Erythroblast (primary cell): ENCODE measurements at places on chromosomes 1 and 21.
A peak's percentile ranks its signal among the peaks of the same experiment; 100 is the strongest.

GRCh38 chr1:24555591-24556413, at the start of gene NCMAP:
Gene NCMAP (plus strand): TSS chr1:24556087. CDS start chr1:24595431, 39,344 bp downstream.
- DNase-seq: no peak

GRCh38 chr21:16815243-16815642, 697.6 kb upstream of the CXADR start:
- DNase-seq: no peak

GRCh38 chr1:178033019-178033418, 60.9 kb upstream of the RASAL2 start:
- DNase-seq: no peak

GRCh38 chr1:47448462-47449222, 10.8 kb downstream of the FOXD2 start:
- DNase-seq: no peak

GRCh38 chr1:112872551-112872962, 83.4 kb downstream of the SLC16A1 start:
- no peak for DNase-seq

- no peak for DNase-seq
Observed at GRCh38 chr1:179767177-179767581, 24.1 kb downstream of the FAM163A start.

DNA sequence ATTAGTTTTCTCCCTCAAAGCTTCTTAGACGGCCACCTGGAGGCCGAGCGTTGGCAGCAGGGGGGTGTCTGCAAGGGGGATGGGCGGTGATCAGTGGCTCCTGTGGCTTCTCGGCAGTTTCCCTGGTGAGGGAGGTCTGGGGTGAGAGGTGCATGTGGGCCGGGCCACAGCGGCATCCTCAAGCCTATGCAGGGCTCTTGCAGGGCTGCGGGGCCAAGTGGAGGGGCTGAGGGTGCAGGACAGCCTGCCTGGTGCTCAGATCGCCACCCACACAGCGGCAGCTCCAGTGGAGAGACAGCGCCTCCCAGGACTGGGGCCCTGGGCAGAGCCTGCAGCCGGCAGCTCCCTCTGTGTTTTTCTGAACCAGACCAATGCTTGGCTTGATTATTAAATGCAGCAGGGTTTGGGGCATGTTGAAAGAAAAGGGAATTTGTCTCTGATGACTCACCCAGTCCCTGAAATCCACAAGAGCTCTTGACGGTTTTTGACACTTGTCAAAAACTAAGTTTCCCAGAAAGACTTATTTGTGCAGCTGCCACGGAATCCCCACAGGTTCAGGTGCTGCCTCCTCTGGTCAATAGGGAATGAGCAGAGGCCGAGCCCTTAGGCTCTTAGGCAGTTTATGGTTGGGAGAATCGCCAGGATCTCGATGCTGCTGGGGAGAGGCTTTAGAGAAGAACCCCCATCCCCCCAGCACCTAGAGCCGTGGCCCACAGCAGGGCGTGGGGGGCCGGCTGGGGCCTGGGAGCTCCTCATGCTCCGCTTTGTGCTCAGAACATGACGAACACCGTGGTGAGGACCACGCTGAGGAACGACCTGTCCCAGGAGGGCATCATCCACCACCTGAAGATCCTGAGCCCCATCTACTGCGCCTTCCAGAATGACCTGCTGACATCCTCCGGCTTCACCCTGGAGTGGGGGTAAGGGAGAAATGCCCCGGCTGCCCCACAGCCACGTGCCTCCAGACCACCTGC, 54.7 kb downstream of the UMODL1 start:
- no peak for DNase-seq

GRCh38 chr1:205662135-205662738, 18.1 kb downstream of the SLC45A3 start:
- DNase-seq: no peak

DNA sequence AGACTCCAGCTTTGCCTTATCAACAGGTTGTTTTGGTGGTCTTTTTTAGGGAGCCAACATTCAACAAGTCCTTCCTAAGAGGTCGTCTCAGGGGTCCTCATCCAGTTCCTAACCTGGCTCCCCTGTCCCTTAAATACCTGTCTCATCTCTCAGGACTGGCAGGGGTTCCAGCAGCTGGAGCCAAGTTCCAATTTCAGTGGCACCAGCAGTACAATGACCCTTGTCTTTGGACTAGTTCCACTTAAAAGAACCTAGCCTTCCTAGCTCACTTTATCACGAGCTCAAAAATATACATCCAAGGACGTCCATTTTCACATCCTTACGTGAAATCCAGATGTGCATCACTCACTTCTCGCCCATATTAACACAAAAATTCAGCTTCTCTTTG, 18.7 kb upstream of the TRAF3IP3 start:
- DNase-seq: no peak

DNA sequence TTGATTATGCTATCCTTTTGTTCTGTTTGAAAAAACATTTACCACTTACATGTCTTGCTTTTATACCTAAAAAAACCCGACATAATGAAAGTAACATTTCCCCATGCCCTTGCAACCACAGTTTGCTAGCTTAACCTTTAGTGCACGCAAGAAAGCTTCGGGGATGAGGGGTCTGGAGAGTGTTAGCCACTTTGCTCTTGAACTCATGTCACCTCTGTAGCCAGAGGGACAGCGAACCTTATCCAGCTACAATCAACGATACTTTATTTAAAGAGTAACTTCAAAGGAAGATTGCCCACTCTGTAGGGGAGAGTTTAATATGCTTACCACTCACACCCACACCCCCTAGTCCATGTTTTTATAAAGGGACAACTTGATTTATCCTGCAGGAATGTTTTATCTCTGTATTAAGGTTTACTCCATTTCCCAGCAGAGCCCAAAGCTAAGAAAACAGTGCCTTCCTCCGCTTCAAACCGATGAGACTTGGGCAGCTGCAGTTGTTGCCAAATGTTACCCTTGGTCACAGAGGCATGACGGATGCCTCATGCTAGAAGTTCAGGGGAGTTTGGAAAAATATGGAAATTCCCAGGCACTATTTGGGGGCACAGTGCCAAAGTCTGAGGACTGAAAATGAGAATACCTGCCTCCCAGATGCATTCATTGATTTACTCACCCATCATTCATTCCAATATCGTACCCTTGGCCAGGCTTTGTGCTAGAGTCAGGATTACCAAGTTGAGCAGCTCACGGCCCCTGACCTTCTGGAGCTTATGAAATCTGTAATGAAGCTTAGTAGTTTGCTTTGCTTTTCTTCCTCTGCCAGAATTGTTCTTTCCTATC, 61.4 kb upstream of the VCAM1 start:
- DNase-seq: no peak

GRCh38 chr1:153312570-153313186, at the start of gene PGLYRP3:
Gene PGLYRP3 (minus strand): TSS chr1:153312952. CDS start chr1:153310665, 2,287 bp downstream.
- no peak for DNase-seq

DNA sequence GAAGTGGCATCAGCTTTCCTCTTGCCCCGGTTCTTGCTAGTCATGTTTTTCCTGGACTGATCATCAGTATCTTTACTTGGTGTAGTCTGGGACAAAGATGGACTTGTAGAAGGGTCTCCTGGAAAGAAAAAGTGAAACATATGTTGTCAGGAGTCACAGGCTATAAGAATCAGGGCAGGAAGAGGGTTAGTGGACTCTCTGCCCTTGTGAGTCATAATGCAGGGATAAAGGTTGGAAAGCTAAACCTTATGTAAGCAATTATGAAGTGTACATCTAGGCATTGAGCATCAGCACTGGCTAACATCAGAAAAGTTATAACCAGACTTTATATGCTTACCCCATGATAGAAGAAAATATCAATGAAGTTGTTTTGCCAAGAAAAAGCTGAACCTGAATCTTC, 51.2 kb downstream of the XKR8 start:
- no peak for DNase-seq

- no peak for DNase-seq
Observed at GRCh38 chr21:31900121-31900895, 27.5 kb downstream of the HUNK start.

DNA sequence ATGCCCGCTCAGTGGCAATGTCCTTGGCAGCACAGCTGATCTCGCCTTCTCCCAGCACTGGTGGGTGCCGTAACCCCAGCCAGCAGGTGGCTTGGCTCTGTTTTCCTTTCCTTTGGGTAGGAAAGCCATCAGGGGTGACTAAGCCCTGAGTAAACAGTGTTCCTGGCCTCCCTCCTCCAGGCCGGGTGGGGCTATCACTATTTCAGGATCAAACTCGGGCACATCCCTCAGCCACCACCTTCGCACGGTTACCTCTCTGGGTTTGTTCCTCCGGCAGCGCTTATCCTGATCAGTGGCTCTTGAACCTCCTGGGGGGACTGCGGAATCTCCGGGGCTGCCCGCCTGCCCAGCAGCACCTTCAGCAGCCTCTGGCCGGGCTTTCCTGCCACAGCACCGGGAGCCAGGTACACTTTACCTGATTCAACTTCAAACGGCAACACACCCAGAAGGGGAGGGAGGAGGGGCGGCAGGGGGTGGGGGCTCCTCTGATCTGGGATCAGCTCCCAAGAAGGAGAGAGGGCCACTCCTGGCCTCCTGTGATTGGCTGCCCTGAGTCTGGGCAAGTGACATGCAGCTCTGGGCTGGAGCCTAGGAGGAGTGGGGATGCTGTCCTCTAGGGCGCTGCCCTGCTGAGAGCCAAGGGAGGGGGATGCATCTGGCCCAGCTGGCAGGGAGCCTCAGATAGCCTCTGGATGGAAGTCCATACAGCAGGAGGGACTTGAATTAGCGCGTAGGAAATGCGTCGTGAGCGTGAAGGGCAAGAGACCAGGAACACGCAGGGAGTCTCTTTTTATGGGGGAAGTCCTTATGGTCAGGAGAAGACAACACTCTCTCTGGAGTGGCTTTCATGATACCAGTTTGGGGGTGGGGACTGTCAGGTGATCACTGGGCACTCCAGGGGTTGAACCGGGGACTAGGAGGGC, at the start of gene ASCL5:
TSS of gene ASCL5 (minus strand) at position 353 of the 923 bp plus-strand sequence. CDS start 11,812 bp downstream, outside the sequence.
- no peak for DNase-seq

DNA sequence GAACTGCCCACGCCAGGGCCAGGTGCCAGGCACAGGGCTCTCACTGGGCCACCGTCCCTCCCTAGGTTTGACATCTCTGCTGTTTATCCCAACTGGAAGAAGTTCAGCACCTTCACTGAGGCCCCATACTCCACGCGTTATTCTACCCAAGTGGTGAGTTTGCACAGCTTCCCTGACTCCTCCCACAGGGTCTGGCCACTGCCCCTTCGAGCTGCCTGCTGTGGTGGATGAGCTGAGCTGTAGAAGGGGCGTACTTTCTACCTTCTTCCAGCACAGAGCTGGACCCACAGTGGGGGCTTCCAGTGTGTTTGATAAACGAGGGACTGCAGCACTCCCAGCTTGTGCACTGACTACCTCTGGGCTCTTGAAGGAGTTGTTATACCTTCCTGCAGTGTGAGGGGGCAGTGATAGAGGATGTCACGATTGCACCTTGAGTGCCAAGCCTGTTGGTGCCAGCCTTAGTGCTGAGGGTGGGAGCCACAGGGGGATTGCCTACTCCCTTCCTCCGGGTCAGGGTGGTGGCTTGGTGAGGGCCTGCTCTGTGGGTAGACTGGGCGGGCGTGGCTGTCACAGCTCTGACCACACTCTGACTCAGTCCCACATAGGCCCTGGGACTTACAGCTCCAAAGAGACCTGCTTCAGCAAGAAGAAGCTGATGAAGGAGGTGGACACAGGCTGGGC, 5.9 kb upstream of the TTC22 start:
- no peak for DNase-seq

DNA sequence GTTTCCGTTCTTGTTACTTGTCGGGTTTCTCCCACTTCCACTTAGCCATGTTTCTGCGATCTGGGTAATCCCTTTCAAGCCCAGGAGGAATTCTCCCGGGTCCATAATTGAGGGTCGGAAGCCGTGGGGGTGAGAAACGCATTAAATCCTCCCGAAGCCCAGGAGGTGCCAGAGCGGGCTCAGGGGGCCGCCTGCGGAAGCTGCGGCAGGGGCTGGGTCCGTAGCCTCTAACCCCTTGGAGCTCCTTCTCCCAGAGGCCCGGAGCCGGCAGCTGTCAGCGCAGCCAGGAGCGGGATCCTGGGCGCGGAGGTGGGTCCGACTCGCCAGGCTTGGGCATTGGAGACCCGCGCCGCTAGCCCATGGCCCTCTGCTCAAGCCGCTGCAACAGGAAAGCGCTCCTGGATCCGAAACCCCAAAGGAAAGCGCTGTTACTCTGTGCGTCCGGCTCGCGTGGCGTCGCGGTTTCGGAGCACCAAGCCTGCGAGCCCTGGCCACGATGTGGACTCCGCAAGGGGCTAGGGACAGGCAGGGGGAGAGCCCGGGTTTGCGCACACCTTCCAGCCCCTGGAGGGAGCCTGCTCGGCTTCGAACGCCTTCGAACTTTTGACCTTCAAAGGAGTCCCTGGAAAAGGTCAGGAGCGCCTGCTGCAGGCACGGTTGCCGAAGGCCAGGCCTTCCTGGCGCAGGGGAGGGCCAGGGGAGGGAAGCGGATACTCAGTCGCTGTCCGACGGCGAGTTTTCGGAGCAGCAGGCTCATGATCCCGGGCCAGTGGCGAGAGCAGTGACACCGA, 1.7 kb upstream of the SIM2 start:
- DNase-seq: no peak

DNA sequence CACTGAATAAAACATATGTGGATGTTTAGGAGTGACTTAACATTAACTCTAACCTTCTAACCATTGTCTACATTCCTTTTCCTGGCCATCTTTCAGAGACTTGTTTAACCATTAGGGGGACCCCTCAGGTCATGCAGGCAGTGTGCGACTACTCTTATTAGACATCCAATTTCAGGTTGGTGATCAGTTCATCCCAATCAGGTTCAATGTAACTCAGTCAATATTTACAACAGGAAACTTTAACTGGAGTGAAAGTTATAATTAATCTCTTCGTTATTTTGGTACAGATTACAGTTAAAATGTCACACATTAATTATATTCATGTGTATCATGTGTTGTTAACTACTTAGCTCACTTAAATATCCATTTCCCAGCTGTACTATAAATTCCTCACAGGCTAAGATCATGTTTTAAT, 68.8 kb upstream of the RGS1 start:
- peak; percentile 23 for DNase-seq

DNA sequence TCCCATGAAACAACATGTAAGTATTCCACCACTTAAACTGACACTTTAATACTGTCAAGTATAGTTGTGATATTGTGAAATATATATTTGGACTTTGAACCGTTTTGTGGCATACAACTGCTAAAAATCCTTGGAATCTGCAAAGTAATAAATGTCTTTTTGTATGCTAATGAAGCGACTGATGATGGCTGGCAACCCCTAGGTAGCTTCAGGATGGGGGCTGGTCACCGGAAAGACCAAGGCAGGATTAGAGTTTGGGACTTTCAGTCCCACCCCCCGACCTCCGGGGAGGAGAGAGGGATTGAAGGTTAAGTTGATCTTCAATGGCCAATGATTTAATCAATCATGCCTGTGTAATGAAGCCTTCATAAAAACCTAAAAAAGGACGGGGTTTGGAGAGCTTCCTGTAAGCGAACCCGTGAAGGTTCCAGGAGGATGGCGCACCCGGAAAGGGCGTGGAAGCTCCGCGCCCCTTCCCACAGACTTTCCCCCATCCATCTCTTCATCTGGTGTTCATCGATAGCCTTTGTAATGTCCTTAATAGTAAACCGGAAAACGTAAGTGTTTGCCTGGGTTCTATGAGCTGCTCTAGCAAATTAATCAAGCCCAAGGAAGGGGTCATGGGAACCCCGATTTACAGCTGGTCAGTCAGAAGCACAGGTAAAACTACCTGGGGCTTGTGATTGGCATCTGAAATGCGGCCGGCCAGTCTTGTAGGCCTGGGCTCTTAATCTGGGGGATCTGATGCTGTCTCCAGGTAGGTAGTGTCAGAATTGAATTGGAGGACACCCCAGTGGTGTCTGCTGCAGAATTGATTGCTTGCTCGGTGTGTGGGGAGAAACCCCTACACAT, 1.8 kb upstream of the ZNF281 start:
- no peak for DNase-seq

- DNase-seq: peak; percentile 35
Observed at GRCh38 chr1:246165826-246166709, 341.0 kb downstream of the SMYD3 start.

- DNase-seq: no peak
Observed at GRCh38 chr1:63486629-63487028, 36.4 kb downstream of the ITGB3BP start.
